ENCODE measurements at places on chromosomes 13 and 19. TPM values are rescaled to one million over a fixed set of nuclear protein-coding genes. Genes with fewer than 3 reads are reported as not detected.
A peak's percentile ranks its signal among the peaks of the same experiment; 100 is the strongest.

The TIMM50 gene
- total RNA-seq: 29.7 TPM

The ATP4A gene
- total RNA-seq: not detected

The RASIP1 gene
- 105 TPM for total RNA-seq

The TICAM1 gene
- 13.0 TPM for total RNA-seq

The ZNF439 gene
- total RNA-seq: 5.4 TPM

The ATP5F1D gene
- 164 TPM for total RNA-seq

The B3GNT8 gene
- 3.4 TPM for total RNA-seq

The LYL1 gene
- total RNA-seq: 15.5 TPM

The ZNF610 gene
- total RNA-seq: 4.7 TPM

The PRR20C gene
- total RNA-seq: not detected

The CEACAM4 gene
- total RNA-seq: not detected

The TNFRSF19 gene
- 6.1 TPM for total RNA-seq

The CEACAM16 gene
- total RNA-seq: not detected

GRCh38 chr13:111383591-111384440 is 63.4 kb downstream of the TEX29 start:
- DNase-seq: no peak

GRCh38 chr19:2167896-2168618 is 4.3 kb downstream of the DOT1L start:
- peak; percentile 57 for DNase-seq

DNA sequence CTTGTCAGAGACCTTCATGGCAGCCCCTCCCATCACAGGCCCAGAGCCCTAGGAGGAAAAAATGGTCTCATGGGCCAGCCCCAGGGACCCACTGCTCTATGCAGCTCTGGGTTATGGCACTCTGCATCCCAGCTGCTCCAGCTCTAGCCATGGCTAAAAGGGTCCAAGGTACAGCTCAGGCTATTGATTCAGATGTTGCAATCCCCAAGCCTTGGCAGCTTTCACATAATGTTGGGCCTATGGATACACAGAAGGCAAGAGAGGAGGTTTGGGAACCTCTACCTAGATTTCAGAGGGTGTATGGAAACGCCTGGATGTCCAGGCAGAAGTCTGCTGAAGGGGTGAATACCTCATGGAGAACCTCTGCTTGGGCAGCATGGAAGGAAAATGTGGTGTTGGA is 996.0 kb downstream of the PCDH9 start:
- DNase-seq: no peak

DNA sequence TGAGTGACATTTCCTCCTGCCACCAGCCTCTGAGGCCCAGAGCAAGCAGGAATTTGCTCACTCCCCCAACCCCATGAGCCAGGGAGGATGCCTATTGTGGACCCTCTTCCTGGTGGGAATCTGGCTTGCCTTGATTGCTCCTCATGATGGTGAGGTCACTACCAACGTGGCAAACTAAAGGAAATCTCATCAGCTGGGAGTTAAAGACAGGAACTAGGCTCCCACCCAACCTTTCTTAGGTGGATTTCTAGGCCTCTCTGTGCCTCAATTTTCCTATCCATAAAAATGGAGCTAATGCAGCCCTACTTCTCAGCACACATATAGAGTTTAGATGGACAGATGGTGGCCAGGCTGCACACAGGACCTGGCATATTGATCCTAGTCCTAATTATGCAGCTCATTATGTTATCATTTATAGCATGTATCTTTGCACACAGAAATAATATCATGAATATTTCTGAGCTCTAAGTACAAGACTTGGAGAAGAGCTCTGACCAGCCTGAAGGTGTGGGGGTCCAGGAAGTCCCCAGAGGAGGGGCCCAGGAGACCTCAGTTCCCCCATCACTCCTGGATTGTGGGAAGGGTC is 2.0 kb downstream of the B3GNT3 start:
- DNase-seq: no peak

- peak; percentile 23 for DNase-seq
Observed at GRCh38 chr13:46552303-46552682, 677 bp upstream of the LRCH1 start.

DNA sequence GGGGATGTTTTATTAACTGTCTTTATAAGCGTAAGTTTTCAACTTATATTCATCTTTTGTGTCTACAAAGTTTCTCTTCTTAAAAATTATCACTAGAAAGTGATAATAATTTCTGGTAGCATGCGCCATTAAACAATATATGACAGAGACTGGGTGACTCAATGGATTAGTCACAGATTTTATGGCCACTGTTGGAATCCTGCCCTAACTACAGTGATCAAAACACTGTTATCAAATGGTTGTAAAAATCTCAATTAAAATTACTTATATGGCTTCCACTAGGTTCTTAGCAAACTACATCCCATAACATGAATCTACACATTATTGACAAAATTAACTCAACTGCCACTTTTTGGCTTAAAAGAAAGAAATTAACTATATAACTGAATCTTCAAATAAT is 350.0 kb downstream of the DACH1 start:
- no peak for DNase-seq

- no peak for DNase-seq
Observed at GRCh38 chr19:4559569-4559968, at the start of gene SEMA6B. SEMA6B (minus strand) TSS chr19:4559684; CDS start chr19:4558457, 1,227 bp downstream.

DNA sequence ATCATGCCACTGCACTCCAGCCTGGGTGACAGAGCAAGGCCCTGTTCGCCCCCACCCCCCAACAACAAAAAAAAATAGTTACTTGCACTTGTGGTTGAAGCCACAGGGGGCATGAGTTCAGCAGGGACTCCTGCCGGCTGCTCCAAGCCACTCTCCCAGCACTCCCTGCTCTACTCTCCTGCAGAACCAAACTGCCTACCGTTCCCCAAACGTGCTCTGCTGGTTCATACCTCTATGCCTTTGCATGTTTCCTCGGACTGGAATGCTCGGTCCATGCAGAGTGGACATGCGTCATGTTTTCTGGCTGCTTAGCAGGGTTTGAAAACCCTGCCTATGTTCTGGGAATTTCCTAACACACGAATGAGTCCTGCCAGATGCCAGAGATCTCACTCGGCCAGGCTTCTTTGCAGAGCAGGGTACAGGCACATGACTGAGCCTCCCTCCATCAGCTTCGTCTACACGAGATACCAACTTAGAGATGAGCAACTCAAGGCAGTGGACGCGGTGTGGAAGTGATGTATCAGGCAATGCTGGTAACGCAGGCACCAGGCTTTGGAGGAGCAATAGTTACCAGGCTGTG is 8.5 kb upstream of the SLC25A15 start:
- no peak for DNase-seq

GRCh38 chr13:48816700-48817099 is 159.0 kb upstream of the FNDC3A start:
- DNase-seq: no peak

DNA sequence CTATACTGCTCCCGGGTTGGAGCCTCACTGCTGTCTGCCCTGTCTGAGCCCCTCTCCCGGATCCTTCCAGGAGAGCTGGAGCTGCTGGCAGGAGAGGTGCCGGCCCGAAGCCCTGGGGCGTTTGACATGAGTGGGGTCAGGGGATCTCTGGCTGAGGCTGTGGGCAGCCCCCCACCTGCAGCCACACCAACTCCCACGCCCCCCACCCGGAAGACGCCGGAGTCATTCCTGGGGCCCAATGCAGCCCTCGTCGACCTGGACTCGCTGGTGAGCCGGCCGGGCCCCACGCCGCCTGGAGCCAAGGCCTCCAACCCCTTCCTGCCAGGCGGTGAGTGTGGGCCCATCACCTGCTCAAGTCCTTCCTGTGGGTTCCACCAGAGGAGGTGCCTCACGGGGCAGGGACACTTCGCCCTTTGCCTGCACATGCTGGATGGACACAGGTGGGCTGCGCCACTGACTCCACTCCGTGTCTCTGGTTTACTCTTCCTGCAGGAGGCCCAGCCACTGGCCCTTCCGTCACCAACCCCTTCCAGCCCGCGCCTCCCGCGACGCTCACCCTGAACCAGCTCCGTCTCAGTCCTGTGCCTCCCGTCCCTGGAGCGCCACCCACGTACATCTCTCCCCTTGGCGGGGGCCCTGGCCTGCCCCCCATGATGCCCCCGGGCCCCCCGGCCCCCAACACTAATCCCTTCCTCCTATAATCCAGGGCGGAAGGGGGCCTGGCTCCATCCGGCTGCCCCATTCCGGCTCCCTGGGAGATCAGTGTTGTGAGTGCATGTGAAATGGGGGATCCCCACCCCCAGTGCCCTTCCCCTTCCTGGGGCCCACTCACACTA is 19.8 kb downstream of the EPN1 start:
- DNase-seq: no peak

DNA sequence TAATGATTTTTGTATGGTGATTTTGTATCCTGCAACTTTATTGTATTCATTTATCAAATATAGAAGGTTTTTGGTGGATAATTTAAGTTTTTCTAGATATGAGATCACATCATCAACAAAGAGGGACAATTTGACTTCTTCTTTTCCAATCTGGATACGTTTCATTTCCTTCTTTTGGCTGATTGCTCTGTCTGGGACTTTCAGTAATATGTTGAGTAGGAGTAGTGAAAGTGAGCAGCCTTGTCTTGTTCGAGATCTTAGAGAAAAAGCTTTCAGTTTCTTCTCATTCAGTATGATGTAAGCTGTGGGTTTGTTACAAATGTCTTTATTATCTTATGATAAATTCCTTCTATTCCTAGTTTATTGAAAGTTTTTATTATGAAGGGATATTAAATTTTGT is 352.0 kb upstream of the DACH1 start:
- no peak for DNase-seq

DNA sequence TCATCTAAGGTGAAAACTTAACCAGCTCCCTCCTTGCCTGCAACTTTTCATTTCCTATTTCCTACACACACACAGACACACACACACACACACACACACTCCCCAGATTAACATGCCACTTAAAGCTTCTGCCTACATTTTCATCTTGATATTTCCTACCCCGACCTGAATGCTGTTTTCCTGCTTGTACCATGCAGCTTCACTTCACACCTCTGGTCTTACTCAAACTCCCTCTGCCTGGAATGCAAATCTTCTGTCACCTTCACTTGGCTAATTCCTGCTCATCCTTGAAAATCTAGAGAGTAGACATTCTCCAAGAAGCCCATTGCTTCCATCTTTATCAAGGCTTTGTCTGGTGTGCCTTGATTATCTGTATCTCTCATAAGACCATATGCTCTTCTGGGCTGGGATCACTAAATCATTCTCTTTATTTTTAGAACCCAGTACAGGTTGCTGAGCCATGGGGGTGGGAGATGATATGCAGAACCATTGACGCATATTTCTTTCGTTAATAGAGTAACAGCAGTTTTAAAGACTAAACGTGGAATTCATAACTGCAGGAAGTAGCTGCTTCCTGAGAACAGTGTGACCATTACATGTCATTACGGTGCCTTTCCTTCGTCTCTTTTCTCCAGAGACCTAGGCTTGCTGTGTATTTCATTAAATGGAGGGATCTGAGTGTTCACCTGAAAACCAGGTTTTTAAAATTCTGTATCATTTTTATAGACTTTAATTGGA is 37.7 kb downstream of the CNMD start:
- no peak for DNase-seq

GRCh38 chr19:43765109-43765876 is 10.5 kb upstream of the SMG9 start:
- DNase-seq: peak; percentile 30

DNA sequence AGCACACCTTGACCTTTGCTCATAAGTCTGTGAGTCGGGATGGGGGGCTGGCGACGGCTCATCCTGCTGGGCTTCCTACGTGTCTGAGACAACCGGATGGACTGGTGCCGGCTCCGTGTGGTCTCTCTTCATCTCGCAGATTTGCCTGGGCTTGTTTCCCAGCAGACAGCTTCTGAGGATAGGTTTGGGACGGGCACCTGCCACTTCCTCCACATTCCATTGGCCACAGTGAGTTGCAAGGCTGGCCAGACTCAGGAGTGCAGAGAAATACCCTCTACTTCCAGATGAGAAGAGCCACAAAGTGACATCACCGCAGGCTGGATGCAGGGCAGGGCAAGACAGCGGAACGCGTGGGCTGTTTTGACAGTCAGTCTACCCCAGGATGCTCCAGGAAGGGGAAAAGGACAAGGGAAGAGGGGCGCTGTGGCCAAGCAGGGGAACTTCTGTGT is 48.1 kb downstream of the IRS2 start:
- DNase-seq: no peak

DNA sequence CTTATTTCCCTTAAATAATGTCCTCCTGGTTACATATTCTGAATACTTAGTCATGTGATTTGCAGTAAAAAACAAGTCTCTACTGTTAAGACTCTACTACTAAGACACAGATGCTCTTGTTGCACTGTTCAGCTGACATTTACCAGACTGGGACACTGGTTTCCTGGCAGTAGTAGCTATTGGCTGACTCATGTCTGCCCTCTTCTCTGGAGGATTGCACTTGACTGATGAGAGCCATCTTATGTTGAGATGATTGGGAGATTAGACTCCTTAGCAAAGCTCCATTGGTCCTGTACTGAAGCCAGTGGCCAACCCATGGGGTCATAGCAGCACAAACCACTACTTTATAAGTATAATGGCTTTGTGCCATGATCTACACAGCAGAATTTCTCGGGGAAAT is 1672.6 kb upstream of the PCDH20 start:
- no peak for DNase-seq

- no peak for DNase-seq
Observed at GRCh38 chr13:49424011-49424560, 19.8 kb downstream of the CAB39L start.

- no peak for DNase-seq
Observed at GRCh38 chr13:19586904-19587634, 25.7 kb upstream of the TPTE2 start.

DNA sequence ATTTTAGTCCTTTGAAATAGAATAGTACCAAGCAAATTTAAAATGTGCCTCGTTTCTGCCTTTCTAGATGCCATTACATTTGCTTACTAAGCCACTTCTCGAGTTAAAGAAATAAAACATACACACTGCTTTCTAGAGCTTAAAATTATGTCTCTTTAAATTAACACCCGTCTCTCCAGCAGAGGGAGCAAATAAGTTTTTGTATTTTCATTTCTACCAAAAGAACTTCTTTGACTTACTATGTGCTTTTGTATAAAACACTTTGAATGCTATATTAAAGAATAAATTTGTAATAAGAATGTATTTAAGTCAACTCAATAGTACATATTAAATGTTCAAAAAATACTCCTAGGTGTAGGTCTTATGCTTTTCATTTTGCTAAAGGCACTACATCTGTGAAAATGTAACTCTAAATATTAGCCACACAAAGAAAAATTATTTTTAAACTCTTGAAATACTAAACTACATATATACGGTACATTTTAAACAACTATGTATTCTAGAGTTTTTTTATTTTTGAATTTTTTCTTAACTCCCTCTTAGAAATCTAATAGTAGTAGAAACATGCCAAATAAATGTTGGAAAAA is 269.3 kb upstream of the MIR17HG start:
- no peak for DNase-seq

- DNase-seq: no peak
Observed at GRCh38 chr19:7471696-7472615, 16.9 kb downstream of the PEX11G start.

GRCh38 chr13:97544031-97544765 is 110.2 kb downstream of the RAP2A start:
- no peak for DNase-seq
